Pons (tissue), 1 donor: ENCODE measurements at places on chromosomes 16 and 17.

DNA sequence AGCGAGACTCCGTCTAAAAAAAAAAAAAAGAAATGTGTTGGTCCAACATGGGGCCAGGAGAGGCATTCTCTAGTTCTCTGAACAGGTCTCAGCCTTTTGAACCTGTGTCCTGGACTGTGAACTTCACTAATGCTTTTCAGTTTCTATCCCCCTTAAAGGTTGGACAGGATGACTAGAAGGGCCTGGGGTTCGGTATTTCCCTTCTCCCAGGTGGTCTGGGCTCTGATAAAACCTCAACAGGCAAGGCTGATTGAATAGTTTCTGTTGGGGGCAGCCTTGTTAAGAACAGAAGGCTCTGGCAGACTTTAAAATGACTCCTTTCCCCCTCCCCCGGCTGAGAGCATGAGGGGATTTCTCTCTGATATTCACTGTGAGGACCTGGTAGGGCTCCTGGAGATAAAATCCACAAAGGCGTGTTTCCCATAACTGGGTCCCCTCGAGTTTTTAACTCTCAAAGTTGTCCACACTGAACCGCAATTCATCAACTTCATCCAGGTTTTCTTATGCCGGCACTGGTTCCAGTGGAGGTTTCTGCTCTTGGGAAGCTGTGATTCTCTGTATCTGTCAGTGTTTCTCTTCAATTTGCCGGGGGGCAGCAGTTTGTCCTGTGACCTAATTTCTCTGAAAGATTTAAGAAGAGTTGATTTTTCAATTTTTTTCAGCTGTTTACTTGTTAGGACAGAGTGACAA lies 91.3 kb downstream of the METRNL start:
- DNase-seq, result no peak

DNA sequence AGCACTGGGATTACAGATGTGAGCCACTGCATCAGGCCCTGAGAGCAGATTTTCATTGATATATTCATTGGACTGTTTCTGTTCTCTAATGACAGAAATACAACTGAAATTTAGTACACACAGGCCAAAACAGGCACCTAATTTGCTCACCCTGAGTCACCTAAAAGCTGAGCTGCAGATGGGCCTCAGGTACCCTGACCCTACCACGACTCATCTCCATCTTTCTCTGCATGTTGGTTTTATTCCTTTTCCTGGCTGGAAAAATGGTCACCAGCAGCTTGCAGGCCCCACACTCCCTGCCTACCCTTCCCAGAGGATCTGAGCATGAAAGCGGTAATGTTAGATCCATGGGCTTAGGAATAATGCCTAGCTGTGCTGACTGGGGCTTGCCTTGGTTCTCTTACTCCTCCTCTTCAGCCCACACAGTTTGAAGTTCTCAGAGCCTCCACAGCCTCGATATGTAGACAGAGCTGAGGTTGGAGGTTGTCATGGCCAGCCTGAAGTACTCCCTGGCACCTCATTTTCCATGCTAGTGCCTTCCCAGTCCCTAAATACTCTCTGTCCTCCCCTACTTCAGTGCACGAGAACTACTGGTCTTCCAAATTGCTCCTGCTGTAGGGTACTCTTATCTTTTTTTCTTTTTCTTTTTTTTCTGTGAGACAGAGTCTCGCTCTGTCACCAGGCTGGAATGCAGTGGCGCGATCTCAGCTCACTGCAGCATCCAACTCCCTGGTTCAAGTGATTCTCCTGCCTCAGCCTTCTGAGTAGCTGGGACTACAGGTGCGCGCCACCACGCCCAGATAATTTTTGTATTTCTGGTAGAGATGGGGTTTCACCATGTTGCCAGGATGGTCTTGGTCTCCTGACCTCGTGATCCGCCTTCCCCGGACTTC lies 51.1 kb downstream of the CENPV start:
- no peak for DNase-seq

DNA sequence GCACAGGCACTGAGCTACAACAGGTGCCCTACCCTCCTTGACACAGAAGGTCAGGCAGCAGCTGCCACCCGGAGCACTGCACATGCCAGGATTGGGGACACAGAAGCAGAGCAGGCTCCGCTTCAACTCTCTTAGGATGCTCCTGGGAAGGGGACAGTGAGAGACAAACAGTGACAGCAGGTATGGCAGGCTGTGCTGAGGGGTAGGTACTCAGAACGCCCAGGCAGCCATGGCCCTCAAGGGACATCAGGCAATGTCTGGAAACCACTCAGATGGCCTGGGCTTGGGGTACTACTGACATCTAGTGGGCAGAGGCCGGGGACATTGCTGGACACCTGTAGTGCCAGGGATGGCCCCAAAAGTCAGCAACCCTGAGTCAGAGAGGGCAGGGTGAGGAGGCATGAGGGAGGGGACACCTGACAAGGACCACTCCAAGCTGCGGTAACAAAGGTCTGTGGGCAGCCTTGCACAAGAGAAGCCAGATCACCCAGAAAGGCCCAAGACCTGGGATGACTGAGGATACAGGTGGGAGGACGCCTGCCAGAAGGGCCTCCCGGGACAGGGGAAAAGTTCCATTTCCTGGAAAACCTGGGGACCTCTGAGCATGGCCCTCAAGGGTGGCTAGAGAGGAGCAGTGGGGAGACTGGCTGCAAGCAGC lies 21.2 kb downstream of the PEMT start:
- DNase-seq, result no peak

DNA sequence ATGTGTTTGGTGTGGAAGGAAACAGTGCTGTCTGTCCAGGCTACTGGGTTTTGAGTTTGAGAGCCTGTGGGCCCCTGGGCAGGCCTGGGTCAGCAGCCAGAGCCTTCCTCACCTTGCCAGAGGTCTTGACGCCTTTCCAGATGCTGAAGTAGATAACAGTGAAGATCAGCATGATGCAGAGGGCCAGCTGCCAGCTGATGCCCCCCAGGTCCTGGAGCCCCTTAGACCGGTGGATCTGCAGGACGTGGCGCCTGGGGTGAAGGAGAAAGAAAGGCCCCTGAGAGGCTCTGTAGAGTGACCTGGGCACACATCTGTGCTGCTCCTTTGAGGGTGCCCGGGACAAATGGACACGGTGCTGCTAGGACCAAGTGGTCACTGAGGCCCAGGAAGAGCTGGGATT lies 18.4 kb downstream of the SLC6A4 start:
- no peak for DNase-seq

DNA sequence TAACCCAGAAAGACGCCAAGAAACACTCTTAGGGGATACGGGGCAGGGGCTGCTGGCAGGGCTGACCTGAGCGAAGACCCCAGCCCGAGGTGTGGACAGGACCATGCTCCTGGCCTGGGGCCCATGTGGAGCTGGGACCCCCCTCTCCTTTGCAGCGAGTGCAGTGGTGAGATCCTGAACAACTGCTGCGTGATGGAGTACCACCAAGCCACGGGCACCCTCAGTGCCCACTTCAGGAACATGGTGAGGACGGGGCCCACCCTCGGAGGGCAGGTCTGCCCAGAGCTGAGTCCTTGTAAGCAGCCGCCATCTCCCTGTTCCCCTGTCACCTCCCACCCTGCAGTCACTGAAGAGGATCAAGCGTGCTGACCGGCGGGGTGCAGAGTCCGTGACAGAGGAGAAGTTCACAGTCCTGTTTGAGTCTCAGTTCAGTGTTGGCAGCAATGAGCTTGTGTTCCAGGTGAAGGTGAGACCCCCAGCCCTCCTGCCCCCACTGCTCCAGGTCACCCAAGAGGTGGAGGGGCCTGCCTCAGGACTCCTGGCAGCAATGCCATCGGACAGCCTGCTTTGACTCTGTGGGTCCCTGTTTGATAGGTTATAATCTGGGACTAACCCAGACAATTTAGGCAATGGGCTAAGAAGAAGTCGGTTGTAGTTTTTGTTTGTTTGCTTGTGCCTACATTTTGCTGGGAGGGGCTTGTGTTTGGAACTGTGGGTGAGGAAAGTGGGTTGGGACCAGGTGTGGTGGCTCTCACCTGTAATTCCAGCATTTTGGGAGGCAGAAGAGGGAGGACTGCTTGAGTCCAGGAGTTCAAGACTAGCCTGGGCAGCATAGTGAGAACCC lies 16.1 kb downstream of the STAT5A start:
- DNase-seq, result no peak
